ENCODE measurements at places on chromosomes 5 and 9. TPM values are rescaled to one million over a fixed set of nuclear protein-coding genes. Genes with fewer than 3 reads are reported as not detected.

The VCAN gene
- 2.6 TPM for total RNA-seq

The INSL4 gene
- total RNA-seq, result not detected

GRCh38 chr5:166166071-166166470 is 2125.4 kb upstream of the WWC1 start:
- DNase-seq, result no peak

- peak; percentile 52 for DNase-seq
These were observed 1.2 kb downstream of the FGF18 start for GRCh38 chr5:171420431-171421241.

The MACROH2A1 gene
- 264 TPM for total RNA-seq

GRCh38 chr5:167653645-167654106 is 637.8 kb upstream of the WWC1 start:
- peak; percentile 48 for DNase-seq

The MVB12B gene
- total RNA-seq, result 3.1 TPM

All from foreskin keratinocyte (primary cell).